HFF-Myc (cell line): ENCODE measurements at places on chromosomes 7 and 10.

DNA sequence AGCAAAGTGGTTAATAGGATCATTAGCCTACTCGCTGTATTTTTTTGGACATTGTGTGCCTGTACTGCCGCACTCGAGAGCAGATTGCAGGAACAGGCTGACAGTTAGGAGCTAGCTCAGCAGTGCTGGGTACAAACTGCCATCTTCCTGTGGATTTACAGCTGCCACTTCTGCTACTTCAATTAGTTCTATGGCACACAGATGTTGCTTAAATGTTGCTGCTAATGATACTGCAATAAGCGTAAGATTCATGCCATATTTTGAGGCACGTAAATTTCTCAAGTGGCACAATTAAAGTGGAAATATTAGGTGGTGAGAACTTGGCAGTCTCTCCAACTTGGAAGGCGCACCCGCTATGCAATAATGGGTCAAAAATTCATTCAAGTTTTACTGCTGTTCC is 171.9 kb downstream of the EBF3 start:
- DNase-seq: no peak

GRCh38 chr7:45421806-45422205 is 152.4 kb upstream of the ADCY1 start:
- no peak for DNase-seq

DNA sequence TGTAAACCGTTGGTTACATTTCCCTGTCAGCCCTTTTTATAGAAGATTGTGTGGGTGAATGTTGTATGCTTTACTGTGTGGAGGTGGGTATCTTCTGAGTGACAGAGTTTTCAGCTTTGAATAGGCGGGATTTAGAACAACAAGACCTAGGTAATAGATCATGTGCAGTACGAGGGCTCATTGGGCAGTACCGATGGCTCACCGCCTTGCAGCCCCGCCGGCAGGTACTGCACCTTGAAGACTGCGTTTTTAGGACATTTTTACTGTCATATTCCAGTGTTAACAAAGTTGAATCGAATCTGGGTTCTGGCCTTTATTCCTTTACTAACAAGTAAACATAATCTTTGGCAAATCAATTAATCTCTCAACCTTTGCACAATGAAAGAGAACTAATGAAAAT is 55.9 kb upstream of the NCF1 start:
- no peak for DNase-seq

DNA sequence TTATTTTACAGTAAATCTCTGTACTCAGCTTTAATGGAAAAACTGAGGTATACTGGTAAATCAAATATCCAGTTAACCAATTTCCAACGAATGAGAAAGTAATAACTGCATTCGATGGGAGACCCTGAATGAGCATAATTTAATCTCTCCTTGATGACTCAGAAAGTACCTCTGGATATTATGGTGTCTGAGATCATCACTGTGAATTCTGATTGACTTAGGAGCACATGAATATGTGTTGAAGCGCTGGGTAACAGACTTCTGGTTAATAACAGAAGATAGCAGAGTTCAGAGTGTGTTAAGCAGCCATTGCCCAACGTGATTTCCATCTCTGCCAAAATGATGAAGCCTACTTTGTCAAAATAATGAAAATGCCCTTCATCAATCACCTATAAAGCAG is 116.6 kb downstream of the NRP1 start:
- no peak for DNase-seq

GRCh38 chr10:107013258-107014006 is 151.1 kb downstream of the SORCS1 start:
- DNase-seq: no peak

- no peak for DNase-seq
These were observed 66.3 kb downstream of the BEND7 start for GRCh38 chr10:13462551-13462950.

GRCh38 chr7:131249003-131249402 is 78.7 kb upstream of the MKLN1 start:
- DNase-seq: peak; percentile 83

GRCh38 chr7:128903621-128904361 is 6.7 kb downstream of the KCP start:
- DNase-seq: no peak

- DNase-seq: no peak
These were observed 221.3 kb upstream of the CSTF2T start for GRCh38 chr10:51920672-51921071.

- DNase-seq: no peak
These were observed 252.2 kb upstream of the PLXNA4 start for GRCh38 chr7:132828502-132828901.

DNA sequence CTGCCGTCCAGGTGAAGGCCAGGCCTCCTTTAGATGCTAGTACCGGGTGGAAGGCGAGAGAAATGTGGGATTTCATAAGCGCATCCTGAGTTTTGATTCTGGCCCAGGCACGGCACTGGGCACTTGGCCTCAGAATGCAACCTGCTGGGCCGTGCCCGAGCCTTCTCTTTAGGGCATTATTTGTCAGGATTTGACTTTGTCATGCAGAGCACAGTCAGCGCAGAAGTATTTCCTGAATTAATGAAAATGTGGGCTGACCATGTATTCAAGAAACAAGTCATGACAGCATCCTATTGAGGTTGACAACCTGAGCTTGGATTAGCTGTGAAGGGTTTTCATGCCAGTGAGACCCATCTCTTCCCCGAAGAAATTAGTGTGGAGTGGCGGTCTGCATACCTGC is 34.4 kb downstream of the RCC1L start:
- DNase-seq: no peak
